ENCODE measurements at places on chromosomes 12 and 14.

DNA sequence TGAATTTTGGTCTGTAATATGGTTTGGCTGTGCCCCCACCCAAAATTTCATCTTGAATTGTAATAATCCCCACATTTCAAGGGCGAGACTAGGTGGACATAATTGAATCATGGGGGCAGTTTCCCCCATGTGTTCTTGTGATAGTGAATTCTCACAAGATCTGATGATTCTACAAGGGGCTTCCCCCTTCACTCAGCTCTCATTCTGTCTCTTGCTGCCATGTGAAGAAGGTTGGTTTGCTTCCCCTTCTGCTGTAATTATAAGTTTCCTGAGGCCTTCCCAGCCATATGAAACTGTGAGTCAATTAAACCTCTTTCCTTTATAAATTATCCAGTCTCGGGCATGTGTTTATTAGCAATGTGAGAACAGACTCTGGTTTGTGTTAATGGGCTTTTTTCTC lies 5.9 kb downstream of the LRRC9 start:
- DNase-seq = no peak

- no peak for DNase-seq
Measured at GRCh38 chr12:13187399-13187798, 9.1 kb upstream of the EMP1 start.

GRCh38 chr14:61569812-61570548 lies 125.3 kb upstream of the HIF1A start:
- DNase-seq = no peak

DNA sequence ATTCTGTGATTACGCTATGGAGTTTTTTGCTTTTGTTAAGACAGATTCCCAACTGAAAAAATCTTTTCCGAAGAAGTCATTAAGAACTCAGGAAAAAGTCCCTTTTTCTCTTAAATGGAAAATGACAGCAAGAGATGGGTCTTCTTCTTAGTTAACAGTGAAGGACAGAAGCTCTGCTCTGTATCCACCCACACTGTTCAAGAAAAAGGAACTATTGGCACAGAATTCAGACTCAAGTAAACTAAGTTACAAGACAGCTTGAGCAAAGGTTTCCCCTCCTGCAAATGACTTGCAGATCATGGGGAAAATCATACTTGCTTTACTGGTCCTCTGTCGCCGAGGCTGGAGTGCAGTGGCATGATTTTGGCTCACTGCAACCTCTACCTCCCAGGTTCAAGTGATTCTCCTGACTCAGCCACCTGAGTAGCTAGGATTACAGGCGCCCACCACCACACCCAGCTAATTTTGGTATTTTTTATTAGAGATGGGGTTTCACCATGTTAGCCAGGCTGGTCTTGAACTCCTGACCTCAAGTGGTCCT lies 137.1 kb upstream of the AEBP2 start:
- no peak for DNase-seq

DNA sequence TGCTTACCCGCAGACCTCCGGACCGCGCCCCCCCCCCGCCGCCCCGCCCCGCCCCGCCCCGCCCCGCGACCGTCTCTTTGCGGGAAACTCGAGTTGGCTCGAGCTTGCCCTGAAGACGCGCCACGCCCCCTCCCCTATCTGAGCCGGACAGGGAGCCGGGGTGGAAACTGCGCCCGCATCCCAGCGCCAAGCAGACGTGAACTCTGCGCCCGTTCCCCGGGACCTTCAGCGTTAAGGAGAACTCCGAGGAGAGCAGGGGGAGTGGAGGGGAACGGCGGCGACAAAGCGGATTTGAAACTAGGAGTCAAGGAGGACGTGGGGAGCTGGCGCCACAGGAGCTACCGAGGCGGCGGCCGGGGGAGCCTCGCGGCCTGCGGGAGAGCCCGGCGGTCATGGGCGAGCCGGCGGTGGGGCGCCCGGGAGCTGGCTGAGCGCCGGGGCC lies at the start of gene KCNK13:
TSS of gene KCNK13 (plus strand) at position 310 of the 442 bp plus-strand sequence. CDS start 212 bp downstream, outside the sequence.
- DNase-seq = no peak

Data from putamen (tissue), 1 donor.